ENCODE measurements at places on chromosomes 13 and 19.

GRCh38 chr19:14085309-14085995, at the start of gene C19orf67:
TSS of gene C19orf67 (minus strand) at chr19:14085783. CDS start at chr19:14085627, 156 bp downstream.
- DNase-seq, result no peak
- no peak within 1 kb of the TSS for H3K27ac ChIP-seq
- no peaks in the 10 kb centered on the region for H3K27me3 ChIP-seq
- H3K36me3 ChIP-seq, result peaks cover 20% of the 10 kb centered on the region
- no peak within 1 kb of the TSS for H3K4me3 ChIP-seq

DNA sequence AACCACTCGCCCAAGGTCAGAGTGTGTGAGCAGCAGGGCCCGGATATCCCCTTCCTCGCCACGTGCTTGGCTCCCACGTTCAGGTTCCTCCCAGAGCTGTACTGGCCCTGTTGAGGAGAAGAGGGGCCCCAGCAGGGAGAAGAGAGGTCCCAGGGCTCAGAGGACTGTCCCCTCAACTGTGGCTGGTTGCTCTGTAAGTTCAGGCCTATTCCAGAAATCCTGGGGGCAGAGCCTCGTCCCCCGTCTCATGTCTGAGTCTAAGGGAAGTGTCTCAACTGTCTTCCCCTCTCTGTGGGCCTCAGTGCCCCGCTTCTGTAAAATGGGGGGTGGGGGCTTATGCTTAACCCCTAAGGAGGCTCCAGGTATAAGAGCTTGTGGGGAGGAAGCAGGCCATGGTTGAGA, 3.9 kb downstream of the PPP5C start:
- peak overlapping the region; percentile 95 for H3K27ac ChIP-seq
- DNase-seq, result no peak
- H3K4me1 ChIP-seq, result peaks cover 31% of the 10 kb centered on the region
- H3K36me3 ChIP-seq, result peaks cover 45% of the 10 kb centered on the region
- H3K4me3 ChIP-seq, result no peak overlapping the region

GRCh38 chr19:13043285-13043684, 48.0 kb downstream of the NFIX start:
- H3K36me3 ChIP-seq, result 0 out of 2 replicates have a peak, but pooled peaks cover 9% of the 10 kb centered on the region
- H3K4me1 ChIP-seq, result peaks cover 11% of the 10 kb centered on the region
- DNase-seq, result no peak
- no peaks in the 10 kb centered on the region for H3K27me3 ChIP-seq
- no peak overlapping the region for H3K4me3 ChIP-seq
- H3K27ac ChIP-seq, result peak overlapping the region; percentile 52

GRCh38 chr13:47705185-47705584, 295.9 kb downstream of the SUCLA2 start:
- no peak overlapping the region for H3K4me3 ChIP-seq
- no peak for DNase-seq
- H3K27me3 ChIP-seq, result no peaks in the 10 kb centered on the region
- H3K36me3 ChIP-seq, result no peaks in the 10 kb centered on the region
- no peaks in the 10 kb centered on the region for H3K4me1 ChIP-seq
- H3K27ac ChIP-seq, result no peak overlapping the region

DNA sequence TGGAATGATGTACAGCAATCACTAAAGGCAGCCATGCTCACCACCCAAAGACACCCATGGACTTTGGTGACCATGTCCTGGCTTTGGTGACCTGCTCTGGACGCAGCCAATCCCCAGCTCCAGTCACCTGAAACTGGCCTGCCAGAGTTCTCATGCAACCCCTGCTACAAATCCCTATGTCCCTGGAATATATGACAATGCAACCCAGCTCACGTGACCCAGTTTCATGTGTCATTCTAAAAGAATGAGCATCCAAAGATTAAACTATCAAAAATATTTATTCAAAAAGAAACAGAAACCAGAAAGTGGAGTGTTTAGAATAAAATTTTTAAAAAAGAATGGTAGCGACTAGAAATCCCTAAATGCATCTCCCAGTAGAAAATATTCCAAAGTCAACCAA, 203.3 kb upstream of the IRS2 start:
- no peak overlapping the region for H3K27ac ChIP-seq
- DNase-seq, result no peak
- no peaks in the 10 kb centered on the region for H3K36me3 ChIP-seq
- H3K4me1 ChIP-seq, result peaks cover 4% of the 10 kb centered on the region

- no peaks in the 10 kb centered on the region for H3K36me3 ChIP-seq
- peak; percentile 91 for DNase-seq
- H3K27me3 ChIP-seq, result no peaks in the 10 kb centered on the region
These were observed 11.7 kb downstream of the NTN5 start for GRCh38 chr19:48660852-48661710.

- peaks cover 10% of the 10 kb centered on the region for H3K4me1 ChIP-seq
- H3K36me3 ChIP-seq, result peaks cover 12% of the 10 kb centered on the region
- H3K27me3 ChIP-seq, result no peaks in the 10 kb centered on the region
- H3K27ac ChIP-seq, result peak overlapping the region; percentile 84
- no peak for DNase-seq
- peak overlapping the region; percentile 58 for H3K4me3 ChIP-seq
These were observed 1.0 kb upstream of the CHAMP1 start for GRCh38 chr13:114313061-114313860.

DNA sequence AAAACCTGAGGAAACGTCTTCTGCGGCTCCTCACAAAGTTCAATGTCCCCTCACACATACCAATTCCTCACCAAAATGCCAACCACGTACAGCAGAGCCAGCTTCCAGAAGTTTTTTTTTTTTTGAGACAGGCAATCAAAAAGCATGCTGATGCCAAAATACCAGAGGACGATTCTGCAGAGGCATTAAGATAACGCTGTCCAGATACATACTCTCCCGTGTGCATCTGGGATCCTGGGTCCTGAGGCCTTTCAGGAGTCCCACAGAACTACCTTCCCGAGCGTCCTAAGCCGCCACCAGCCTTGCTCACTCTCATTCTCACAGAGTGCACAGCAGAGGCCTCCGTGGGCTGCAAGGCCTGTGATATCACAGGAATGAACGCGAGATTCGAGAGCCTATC, 5.0 kb downstream of the DCUN1D2 start:
- H3K27me3 ChIP-seq, result no peaks in the 10 kb centered on the region
- no peak for DNase-seq
- no peak overlapping the region for H3K4me3 ChIP-seq
- H3K36me3 ChIP-seq, result peaks cover 14% of the 10 kb centered on the region
- H3K27ac ChIP-seq, result no peak overlapping the region
- H3K4me1 ChIP-seq, result peaks cover 3% of the 10 kb centered on the region

- peaks cover 3% of the 10 kb centered on the region for H3K4me1 ChIP-seq
- H3K27ac ChIP-seq, result no peak overlapping the region
- no peak for DNase-seq
- no peaks in the 10 kb centered on the region for H3K27me3 ChIP-seq
- H3K4me3 ChIP-seq, result no peak overlapping the region
These were observed 21.5 kb downstream of the EBPL start for GRCh38 chr13:49669735-49670309.

GRCh38 chr13:99886706-99887105, 84.9 kb downstream of the ZIC5 start:
- DNase-seq, result no peak
- H3K27me3 ChIP-seq, result no peaks in the 10 kb centered on the region
- H3K36me3 ChIP-seq, result no peaks in the 10 kb centered on the region
- H3K27ac ChIP-seq, result no peak overlapping the region
- H3K4me1 ChIP-seq, result no peaks in the 10 kb centered on the region

DNA sequence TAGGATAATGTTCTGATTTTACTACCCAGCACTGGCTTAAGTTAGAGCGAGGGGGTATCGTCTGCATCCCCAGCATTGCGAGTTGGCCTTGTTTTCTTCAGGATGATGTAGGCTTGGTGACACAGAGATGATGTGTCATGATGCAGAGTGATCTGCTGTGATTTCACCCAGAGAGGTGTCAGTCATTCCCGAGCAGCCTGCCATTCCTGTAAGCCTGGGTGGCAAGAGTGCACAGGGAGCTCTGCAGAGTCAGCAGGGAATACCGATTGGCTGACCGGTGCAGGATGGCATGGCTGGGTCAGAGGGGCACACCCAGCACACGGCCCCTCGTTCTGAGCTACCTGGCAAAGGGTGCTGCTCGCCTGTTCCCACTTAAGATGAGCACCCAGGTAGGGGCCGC, 15.8 kb upstream of the GJB6 start:
- no peaks in the 10 kb centered on the region for H3K36me3 ChIP-seq
- no peaks in the 10 kb centered on the region for H3K27me3 ChIP-seq
- no peak overlapping the region for H3K4me3 ChIP-seq

- no peaks in the 10 kb centered on the region for H3K36me3 ChIP-seq
- peak overlapping the region; percentile 90 for H3K27ac ChIP-seq
- peaks cover 60% of the 10 kb centered on the region for H3K4me1 ChIP-seq
- H3K4me3 ChIP-seq, result no peak overlapping the region
These were observed 24.2 kb downstream of the SH3GL1 start for GRCh38 chr19:4376028-4376670.

DNA sequence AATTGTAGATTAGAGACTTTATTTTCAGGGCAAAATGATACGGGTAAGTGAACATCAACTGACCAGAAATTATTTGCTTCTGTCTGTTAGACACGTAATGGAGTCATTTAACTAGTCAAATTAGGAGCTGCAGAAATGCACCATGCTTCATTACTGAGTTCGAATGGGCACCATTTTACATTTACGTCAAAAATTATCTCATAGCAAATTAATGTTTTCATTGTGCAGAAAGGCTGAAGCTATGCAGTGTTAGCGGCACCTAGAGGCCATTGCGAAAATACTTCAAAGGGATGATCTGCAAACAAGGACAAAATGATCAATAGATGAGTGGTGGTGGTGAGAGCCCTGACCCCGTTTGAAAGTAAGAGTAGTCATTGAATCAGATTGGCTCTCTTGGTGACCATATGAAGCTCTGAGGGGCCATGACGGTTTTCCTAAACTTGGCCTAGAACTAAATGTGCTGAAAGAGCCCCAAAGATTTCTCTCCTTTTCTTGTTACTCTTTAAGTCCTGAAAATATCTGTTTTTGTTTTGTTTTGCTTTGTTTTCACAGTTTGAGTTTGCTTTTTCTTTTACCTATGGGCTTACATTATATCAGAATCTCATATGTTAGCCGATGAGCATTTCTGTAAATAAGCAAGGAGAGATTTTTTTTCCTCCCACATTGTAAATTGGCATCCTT, 277.9 kb downstream of the ZNF536 start:
- no peak overlapping the region for H3K27ac ChIP-seq
- H3K4me3 ChIP-seq, result no peak overlapping the region
- DNase-seq, result no peak
- H3K27me3 ChIP-seq, result peaks cover 8% of the 10 kb centered on the region
- no peaks in the 10 kb centered on the region for H3K4me1 ChIP-seq

GRCh38 chr19:40733149-40733548, 16.2 kb downstream of the ITPKC start:
- DNase-seq, result no peak
- H3K36me3 ChIP-seq, result peaks cover 87% of the 10 kb centered on the region
- H3K27ac ChIP-seq, result no peak overlapping the region
- no peaks in the 10 kb centered on the region for H3K27me3 ChIP-seq
- no peaks in the 10 kb centered on the region for H3K4me1 ChIP-seq

Measured in RWPE2 (cell line).